ENCODE measurements at places on chromosomes 7 and 10.

GRCh38 chr7:43906331-43907010 is at the start of gene URGCP:
TSS of gene URGCP (minus strand) at chr7:43906596. CDS start at chr7:43906575, 21 bp downstream.
- H3K27ac ChIP-seq: peak within 1 kb of the TSS; percentile 57
- peaks cover 20% of the 10 kb centered on the region for H3K4me1 ChIP-seq
- peak within 1 kb of the TSS; percentile 58 for H3K4me3 ChIP-seq
- peak; percentile 44 for DNase-seq
- H3K36me3 ChIP-seq: no peaks in the 10 kb centered on the region
- H3K27me3 ChIP-seq: no peaks in the 10 kb centered on the region

DNA sequence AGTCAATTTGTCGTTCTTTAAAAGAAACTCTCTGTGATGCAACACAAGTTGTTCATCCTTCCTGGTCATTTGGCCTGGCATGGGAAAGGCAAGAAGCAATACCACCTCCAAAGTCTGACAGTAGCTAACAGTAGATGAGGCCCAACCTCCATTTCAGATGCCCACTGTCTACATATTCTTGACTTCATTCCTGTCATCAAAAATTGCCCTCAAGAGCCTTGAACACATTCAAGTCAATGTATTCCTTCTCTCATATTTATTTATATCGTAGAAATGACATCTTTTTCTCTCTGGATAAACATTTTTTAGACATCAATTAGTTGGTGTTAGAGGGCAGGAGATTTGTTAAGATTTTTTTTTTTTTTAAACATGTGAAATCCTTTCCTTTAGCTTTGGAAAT is 33.7 kb downstream of the ABLIM1 start:
- no peak overlapping the region for H3K4me3 ChIP-seq
- H3K36me3 ChIP-seq: no peaks in the 10 kb centered on the region
- H3K27ac ChIP-seq: no peak overlapping the region

DNA sequence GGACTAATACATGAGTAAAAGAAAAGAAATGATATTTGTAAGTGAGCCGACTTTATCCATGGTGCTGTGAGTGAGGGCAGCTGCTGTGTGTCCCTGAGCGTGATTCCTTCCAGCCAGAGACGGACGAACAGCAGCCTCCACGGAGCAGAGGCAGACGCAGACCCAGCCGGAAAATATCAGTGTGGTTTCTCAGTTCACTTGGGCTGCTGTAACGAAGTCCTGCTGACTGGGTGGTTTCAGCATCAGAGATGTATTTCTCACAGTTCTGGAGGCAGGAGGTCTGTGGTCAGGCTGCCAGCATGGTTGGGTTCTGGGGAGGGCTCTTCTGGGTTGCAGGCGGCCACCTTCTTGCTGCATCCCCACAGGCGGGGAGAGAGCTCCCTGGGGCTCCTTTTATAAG is 375.6 kb downstream of the GLRX3 start:
- H3K27ac ChIP-seq: no peak overlapping the region
- no peaks in the 10 kb centered on the region for H3K4me1 ChIP-seq
- H3K27me3 ChIP-seq: no peaks in the 10 kb centered on the region
- H3K36me3 ChIP-seq: no peaks in the 10 kb centered on the region
- H3K4me3 ChIP-seq: no peak overlapping the region

DNA sequence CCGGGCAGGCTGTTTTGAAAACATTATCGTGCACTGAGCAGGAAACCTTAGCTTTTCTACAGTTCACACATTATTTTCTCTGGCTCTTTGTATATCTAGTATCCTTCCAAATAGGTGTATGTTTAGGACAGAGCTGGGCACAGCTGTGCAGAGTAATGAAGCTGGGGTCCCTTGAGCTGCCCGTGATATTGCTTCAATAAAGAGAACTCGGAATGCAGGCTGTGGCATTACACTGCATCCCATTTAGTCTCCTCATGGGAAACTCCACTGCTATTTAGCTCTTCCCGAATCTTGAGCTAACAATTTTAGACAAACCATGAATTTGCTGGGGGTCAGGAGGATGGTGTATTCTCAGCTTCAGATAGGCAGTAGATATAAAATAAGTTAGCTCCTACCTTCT is 348.3 kb downstream of the ACTR3B start:
- no peaks in the 10 kb centered on the region for H3K4me1 ChIP-seq
- DNase-seq: no peak
- no peaks in the 10 kb centered on the region for H3K27me3 ChIP-seq
- H3K27ac ChIP-seq: no peak overlapping the region
- H3K4me3 ChIP-seq: no peak overlapping the region
- H3K36me3 ChIP-seq: no peaks in the 10 kb centered on the region

DNA sequence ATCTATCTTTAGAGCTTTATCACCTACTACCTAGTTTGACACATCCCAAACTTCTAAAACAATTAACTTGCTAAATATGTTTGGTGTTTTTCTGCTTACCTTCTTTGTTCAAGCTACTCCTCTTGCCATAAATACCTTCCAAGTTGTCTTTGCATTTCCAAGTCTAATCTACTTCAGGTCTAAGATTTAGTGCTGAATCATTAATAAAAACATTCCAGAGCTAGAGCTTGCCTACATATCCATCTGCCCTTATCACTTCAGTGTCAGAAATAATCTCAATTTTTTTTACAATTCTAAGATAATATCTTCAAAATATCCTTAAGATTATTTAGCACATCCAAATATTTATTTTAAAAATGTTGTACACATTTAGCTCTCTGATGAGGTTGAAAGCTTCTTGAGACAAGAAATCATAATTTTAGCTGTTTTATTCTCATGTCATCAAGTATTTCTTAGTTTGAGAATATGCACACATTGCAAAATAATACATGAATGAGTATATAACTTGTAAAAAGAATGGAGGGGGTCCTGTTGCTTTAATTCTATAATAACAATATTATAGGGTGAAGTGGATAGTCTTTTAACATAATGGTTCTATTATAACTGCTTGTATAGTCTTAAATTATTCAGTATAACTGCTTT is 466.3 kb downstream of the SEMA3D start:
- H3K4me1 ChIP-seq: no peaks in the 10 kb centered on the region
- no peaks in the 10 kb centered on the region for H3K27me3 ChIP-seq
- no peak for DNase-seq
- H3K27ac ChIP-seq: no peak overlapping the region
- H3K4me3 ChIP-seq: no peak overlapping the region

DNA sequence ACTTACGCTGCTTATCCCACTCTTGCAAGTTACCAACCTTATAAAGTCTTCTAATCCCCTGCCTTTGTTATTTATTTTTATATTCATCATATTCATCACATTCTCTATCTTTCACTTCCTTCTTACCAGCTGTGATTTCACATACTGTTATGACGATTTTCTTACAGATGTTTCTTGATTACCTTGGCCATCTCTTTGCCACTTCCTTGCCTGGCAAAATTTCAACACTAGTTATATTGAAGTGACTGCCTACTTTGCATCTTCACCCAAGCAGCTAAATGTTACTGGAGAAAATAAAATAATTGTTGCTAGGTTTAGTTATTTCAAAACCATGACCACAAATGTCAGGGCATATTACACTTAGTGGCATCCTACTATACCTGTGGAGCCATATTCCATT is 8.8 kb upstream of the STEAP4 start:
- no peaks in the 10 kb centered on the region for H3K36me3 ChIP-seq
- DNase-seq: no peak
- H3K27ac ChIP-seq: no peak overlapping the region
- no peaks in the 10 kb centered on the region for H3K27me3 ChIP-seq

DNA sequence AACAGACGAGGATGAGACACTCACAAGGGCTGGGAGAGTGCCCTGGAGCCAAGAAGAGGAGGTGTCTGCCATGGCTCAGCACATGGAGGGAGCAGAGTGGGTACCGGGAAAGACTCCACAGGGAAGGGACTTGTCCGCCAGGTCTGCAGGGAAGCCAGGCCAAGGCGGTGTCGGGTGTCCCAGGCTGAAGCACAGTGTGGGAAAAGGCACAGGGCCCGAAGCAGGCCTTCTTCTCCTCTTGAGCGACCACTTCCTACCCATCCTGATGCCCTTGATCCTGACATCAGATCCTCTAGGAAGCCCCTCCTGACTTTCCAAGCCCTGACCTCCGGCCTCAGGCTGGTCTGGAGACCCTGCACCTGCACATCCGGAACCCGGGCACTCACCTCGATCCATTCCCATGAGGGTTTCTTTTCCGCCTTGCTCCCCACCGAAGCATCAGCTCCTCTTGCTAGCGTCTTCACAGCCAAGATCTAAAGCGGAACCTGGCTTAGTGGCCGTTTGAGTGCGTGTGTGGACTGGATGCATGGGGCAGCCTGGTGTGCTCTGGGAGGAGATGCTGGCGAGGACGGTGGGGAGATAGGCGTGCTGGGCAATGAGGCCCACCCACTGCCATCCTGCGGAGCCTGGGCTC is 8.5 kb downstream of the CALML3 start:
- no peak for DNase-seq
- no peaks in the 10 kb centered on the region for H3K4me1 ChIP-seq
- no peak overlapping the region for H3K27ac ChIP-seq
- no peak overlapping the region for H3K4me3 ChIP-seq
- no peaks in the 10 kb centered on the region for H3K27me3 ChIP-seq

- no peak for DNase-seq
- peaks cover under 1% of the 10 kb centered on the region for H3K27me3 ChIP-seq
- no peaks in the 10 kb centered on the region for H3K36me3 ChIP-seq
- H3K4me3 ChIP-seq: no peak overlapping the region
- H3K4me1 ChIP-seq: no peaks in the 10 kb centered on the region
Observed at GRCh38 chr7:5435291-5436002, 11.8 kb upstream of the TNRC18 start.

GRCh38 chr10:2438248-2438939 is 629.0 kb upstream of the PFKP start:
- H3K27ac ChIP-seq: no peak overlapping the region
- H3K36me3 ChIP-seq: no peaks in the 10 kb centered on the region
- DNase-seq: no peak
- no peak overlapping the region for H3K4me3 ChIP-seq

DNA sequence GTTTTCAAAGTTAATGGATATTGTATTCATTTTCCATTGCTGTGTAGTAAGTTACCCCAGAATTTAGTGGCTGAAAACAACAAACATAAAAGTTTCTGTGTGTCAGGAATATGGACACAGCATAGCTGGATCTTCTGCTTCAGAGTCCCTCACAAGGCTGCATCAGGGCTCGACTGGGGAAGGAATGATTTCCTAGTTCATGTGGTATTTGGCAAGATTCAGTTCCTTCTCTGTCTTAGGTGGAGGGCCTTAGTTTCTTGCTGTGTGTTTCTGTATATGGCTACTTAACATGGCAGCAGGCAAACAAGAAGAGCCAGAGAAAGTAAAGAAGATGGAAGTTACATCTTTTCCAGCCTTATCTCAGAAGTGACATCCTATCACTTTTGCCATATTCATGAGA is 51.1 kb downstream of the TPST1 start:
- no peaks in the 10 kb centered on the region for H3K4me1 ChIP-seq
- H3K36me3 ChIP-seq: no peaks in the 10 kb centered on the region
- H3K27me3 ChIP-seq: no peaks in the 10 kb centered on the region
